NCI-H1694 treated with DMSO at 0.1 percent for 48 hours (cell line): ENCODE measurements at places on chromosomes 1 and 21.

DNA sequence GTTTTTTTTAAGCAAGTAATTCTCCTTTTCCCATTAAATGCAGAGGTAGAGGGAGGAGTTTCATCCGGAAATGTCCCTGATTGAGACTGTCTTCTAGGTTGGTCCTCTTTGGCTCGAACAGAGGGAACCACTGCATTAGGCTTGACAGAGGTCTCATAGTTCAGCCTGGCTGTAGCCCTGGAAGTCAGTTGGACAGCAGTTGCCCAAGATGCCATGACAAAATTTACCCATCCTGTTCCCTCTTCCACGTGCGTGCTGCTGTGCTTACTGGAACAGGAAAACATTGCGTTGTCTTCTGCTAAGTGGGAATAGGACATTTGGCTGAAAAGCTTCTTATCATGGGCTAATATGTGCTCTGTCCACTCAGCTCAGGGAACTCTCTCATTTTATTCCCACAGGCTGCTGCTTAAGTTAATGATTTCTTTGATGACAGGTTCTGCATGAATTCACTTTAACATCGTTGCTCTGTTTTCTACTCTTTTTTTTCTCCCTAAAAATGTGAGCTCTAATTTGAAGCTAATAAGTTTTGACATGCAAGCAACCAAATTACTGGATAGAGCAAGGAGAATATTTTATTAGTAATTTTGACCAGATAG is 18.0 kb downstream of the KCNK1 start:
- no peak for DNase-seq

DNA sequence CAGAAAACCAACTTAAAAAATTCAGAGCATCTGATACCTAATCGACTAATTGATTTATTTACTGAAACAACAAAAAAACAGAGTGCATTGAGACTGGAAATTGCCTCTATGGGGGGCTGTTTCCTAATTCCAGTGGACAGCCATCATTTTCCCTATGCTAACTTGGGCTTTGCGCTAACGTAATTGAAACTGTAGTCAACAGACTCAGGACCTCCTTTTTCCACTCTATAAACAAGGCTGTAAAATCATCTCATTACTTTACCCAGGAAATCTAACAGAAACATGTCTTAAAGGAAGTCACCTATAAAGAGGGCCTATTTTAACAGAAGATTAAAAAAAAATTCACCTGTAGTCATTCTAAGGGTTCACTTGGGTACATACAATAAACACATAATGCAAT is 2.1 kb downstream of the ERG start:
- no peak for DNase-seq

DNA sequence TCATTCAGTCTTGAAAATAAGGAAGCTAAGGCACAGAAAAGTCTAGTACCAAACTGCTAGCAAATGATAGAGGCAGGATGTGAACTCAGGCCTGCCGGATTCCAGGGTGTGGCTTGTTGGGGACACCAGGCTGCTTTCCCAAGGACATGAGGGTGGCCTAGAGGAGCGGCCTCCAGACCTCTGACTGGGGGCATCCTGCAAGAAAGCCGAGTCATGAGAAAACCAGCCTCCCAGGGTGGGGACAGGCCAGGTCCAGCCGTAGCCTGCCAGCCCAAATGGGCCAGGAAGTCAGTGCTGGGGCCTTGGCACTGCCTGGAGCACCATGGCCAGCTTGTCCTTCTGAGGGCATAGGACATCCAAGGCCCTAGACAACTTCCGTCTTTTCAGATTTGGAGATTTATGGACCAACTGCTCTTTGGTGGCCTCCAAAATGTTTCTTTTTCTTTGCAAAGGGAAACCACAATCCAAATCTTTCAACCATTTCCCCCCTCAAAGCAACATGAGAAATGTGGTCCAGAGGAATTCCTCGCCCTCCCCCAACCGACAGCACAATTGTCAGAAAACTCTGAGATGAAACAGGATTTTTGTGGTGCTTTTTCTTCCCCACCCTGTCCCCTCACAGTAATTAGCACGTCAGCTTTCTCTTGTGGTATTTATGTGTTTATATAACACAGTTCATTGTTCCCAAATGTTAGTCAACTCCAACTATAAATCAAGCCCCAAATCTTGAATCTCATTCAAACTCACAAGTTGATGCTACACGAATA is 212.3 kb downstream of the KAZN start:
- DNase-seq: no peak

DNA sequence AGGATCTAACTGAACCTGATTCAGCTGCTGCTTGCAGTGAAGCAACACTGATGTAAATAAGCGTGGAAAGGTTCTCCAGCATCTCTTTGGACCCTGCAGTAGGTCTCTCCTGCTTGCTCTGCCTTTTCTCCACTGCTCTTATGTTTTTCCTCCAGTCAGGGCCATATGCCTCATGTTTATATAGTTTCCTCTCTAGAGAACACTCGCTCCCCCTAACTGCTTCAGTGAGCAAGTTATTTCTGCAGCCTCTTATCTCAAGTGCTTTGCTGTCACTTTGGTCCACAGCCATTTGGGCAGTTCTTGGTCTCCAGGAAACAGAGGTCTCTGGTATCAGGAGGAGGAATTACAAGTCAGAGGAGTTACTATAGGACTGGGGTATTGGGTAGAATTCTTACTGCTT is 5.3 kb downstream of the PRUNE1 start:
- DNase-seq: no peak
